Activated CD4-positive, alpha-beta T cell treated with anti-CD3 and anti-CD28 coated beads for 4 hours (primary cell): ENCODE measurements at places on chromosomes 6 and 20.
A peak's percentile ranks its signal among the peaks of the same experiment; 100 is the strongest.

DNA sequence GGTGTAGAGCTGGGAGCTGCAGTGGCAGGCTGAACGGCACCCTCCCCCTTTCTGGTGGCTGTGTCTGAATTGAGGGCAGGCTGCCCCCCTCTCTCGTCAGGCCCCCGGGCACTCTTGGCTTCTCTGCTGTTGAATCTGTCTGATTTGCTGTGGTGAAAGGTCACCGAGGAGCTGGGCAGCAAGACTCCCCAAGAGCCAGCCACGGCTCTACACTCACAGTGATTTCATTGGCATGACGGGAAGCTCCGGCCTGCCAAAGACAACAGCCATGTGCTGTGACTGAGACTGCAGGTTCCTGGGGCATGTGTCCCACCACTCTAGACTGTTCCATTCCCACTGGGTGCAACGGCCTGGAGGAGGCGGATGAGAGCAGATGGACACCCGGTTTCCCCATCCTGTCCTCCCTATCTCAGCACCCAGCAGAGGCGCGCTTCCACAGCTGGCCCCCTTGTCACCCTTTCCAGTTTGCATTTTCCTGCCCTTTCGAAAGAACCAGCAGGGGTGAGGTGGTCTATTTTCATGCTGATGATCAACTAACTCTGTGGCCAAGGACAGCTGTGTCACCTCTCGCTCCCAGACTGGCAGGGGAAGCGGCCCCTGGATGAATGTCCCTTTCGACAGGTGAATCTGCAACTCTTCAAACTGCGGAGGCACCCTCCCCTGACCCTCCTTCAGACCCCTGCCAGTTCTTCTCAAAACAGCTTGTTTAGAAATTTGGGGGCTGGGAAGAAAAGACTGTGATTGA is 2.2 kb downstream of the APCDD1L start:
- no peak for DNase-seq

GRCh38 chr6:137677709-137678108 is 183.5 kb upstream of the OLIG3 start:
- no peak for DNase-seq

DNA sequence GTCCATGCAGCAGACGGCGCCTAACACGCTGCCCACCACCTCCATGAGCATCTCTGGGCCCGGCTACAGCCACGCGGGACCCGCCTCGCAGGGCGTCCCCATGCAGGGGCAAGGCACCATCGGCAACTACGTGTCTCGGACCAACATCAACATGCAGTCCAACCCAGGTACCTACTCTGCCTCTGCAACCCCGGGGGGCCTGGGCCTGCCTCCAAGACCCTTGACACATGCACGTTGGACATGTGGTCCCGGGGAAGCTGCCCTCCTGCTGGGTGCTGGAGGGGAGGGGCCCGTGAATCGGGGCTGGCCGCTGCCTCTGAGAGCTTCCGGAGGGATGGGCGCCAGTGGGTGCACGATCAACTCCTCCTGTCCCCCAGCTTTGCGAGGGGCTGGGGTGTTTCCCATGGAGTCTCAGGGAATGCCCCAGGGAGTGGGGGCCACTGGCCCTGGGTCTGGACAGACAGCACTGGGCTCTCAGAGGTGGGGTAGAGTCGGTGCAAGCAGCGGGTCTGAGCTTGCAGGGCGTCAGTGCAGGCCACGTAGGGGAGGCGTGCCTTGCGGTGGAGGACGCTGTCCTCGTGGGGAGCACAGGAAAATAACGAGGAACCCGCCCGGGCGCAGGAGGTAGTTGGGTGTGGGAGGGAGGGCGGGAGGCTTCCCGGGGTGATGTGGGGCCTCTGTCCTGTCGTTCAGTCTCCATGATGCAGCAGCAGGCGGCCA is 19.4 kb downstream of the SS18L1 start:
- no peak for DNase-seq

GRCh38 chr6:47202644-47203205 is 107.0 kb downstream of the TNFRSF21 start:
- no peak for DNase-seq

GRCh38 chr6:72890671-72891070 is 268.8 kb downstream of the KCNQ5 start:
- DNase-seq = no peak

GRCh38 chr6:43627008-43627825 is 1.8 kb downstream of the GTPBP2 start:
- DNase-seq = no peak

GRCh38 chr20:41902346-41902745 is 284.2 kb upstream of the CHD6 start:
- DNase-seq = no peak

- DNase-seq = no peak
Observed at GRCh38 chr6:151349651-151350270, 41.6 kb downstream of the ZBTB2 start.

- peak; percentile 69 for DNase-seq
Observed at GRCh38 chr20:31560094-31560745, 44.9 kb upstream of the ID1 start.

DNA sequence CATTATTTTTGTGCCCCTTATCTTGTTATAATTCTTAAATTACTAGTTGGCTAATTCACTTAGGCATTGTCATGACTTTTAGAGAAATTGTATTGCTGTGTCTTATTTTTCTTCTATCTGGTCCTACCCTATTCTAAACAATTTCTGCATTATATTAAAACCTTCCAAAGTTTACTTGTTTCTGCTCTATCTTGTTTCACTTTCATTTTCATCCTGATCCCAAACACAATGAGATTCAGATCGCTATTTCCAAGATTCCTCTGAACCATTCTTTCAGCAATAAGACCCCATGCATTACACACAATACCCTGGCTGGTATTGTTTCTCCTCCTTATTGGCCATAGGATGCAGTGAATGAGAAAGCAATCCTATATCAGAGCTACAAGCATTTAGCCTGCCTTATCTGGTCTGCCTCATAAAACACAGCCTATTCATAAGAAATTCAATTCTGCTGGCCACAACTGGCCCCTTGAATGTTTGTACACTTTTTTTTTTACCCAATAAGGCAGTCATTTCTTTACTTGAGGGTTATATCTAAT is 69.9 kb upstream of the POU3F2 start:
- DNase-seq = no peak

DNA sequence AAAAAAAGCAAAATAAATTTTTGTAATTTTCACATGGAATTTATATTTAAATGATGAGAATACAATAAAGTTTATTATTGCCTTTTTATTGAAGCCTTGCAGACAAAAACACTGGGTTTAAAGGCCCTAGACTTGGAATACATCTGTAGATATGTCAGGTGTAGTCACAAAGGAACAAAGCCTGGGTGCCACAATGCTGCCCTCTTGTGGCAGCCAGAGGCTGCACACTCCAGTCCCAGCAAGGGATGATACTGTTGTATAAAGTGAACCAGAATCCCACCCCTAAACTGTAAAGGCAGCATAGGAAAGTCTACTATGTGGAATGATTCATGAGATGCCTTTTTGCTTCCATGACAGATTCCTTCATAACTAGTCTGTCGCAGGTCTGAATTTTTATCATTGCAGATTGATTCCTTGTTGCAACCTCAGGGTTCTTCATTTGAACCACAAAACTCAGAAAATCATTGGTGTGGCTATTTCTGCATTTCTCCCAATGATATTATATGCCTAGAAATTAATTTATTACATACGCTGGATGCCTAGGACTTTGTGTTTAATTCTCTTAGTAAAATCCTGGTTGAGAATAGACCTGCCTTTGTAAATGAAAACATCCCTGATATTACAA is 37.0 kb downstream of the MAK start:
- DNase-seq = peak; percentile 57

- DNase-seq = peak; percentile 23
Observed at GRCh38 chr6:148177589-148178233, 164.9 kb upstream of the SASH1 start.

DNA sequence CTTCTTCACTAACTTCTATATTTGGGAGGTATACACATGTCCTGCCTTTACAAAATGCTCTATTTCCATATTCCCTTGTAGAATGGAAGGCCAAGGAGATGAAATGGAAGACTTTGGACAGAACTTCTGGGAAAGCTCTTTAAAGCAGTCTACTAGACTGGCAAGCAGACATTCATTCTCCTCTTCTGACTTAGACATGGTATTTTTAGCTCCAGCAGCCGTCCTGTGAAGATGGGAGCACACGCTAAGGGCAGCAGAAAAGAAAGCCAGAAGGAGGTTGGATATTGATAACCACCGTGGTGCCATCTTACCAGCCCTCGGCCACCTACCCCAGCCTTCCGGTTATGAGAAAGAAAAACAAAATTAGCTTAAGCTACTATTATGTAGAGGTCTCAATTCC is 70.1 kb upstream of the E2F3 start:
- no peak for DNase-seq

GRCh38 chr6:14871221-14871620 is 374.6 kb upstream of the JARID2 start:
- DNase-seq = no peak

DNA sequence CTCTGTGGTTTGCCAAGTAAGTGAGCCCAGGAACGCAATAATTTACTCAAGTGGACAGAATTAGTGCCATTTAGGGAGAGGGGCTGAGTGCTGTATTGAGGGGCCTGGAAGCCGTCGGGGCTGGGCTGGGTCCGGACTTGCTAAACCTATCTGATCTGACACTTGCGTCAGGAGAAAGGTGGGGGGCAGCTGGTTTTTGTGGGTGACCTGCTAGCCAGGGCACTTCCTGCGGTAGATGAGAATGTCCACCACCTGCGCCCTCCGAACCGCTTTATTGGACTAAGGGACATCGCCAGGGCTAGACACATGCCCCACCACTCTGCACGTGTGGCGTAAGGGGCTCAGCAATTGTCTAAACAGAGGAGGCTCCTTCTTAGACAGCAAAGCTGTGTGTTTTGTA is 139.1 kb downstream of the CDH4 start:
- DNase-seq = no peak

DNA sequence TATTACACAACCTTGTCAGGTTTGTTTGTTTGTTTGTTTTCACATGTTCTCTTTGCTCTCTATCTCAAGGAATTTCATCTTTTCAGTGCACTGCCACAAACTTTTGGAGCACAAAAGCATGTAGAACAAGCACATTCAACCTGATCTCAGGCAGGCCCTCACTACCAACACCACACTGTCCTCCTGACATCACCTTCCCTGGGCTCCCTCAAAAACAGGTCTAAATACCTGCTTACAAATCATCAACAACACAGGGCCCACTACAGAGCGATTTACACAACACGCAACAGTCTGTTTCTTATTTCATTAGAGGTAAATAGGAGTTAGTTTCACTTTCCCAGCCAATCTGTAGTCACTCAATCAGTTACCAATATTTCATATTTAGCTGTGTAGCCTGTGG is 241.4 kb downstream of the EPHA7 start:
- no peak for DNase-seq

- DNase-seq = no peak
Observed at GRCh38 chr6:25340431-25341202, 61.4 kb downstream of the CARMIL1 start.

DNA sequence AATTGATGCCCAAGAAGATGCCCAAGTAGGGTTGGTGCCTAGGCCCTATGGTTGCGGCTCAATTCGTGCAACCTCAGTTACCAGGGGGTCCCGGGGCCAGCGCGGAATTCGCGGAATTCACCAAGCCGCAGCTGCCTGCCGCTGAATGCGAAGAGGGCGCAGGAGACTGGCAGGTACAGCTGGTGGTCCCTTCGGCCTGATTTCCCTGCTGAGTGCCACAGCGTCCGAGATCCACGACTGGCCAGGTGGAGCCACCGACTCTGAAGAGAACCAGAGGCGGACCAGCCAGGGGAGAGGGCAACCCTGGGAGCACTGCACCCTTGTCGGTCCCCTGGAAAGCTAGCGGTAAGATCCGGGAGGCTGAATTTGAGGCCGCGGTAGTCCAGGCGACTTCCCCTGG is 6.8 kb upstream of the TFAP2D start:
- DNase-seq = no peak

- no peak for DNase-seq
Observed at GRCh38 chr6:6610031-6610591, 21.6 kb downstream of the LY86 start.

GRCh38 chr6:142848156-142848555 is 96.8 kb downstream of the HIVEP2 start:
- DNase-seq = no peak

GRCh38 chr6:30769853-30770524 is 25.6 kb upstream of the IER3 start:
- no peak for DNase-seq

DNA sequence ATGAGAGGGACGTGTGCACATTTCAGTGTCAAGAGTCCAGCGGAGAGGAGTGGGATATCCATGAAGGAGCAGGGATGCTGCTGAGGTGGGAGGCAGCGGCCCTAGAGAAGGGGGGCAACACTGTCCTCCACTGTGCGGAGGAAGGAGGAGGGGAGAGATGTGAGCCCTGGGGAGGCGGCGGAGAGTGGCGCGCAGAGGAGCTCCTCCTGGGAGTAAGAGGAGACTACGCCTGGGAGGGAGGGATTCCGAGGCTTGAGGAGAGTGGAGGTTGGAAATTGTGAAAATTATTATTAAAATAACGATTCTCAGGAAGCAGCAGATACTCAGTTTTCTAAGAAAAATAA is 142.7 kb downstream of the CEP57L1 start:
- DNase-seq = no peak

GRCh38 chr6:8758412-8758811 is 323.1 kb upstream of the SLC35B3 start:
- no peak for DNase-seq

GRCh38 chr20:4112481-4113421 is 97.4 kb upstream of the RNF24 start:
- no peak for DNase-seq

DNA sequence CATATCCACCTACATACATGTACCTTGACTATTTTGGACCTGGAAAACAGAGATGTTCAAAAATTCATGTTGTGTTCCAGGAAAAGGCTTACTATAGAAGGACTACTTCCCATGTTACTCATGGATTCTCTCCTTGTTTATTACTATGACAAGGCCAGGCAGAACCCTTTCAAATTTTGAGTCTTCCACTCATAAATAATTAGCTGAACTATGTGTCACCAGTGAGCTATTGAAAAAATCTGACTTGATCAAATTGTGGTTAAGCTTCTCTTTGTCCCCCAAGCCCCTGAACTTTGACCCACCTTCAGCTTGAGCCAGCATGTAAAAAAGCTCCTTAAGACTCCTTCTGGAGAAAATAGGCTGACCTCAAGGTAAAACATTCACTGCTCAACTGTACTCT is 1142.8 kb upstream of the EYS start:
- no peak for DNase-seq

DNA sequence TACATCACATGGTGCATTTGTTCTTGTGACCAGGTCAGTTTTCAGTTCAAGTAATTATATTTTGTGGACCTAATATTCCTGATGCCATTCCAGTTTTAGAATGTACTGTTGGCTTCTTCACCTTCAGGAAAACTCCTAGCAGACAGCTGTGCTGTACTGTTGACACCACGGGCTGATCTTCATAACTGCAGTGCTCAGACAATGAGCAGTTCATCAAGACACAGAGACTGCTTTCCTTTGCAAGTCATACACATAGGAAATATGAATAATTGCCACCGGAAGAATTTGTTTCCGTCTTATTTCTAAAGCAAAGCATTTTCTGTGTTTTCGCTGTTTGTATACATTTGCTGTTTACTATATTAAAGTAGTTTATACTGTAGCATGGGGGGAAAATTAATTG is 89.8 kb downstream of the C6orf118 start:
- DNase-seq = no peak
